ENCODE measurements at places on chromosomes 5 and 9. TPM values are rescaled to one million over a fixed set of nuclear protein-coding genes. Genes with fewer than 3 reads are reported as not detected.

COL23A1 gene
- total RNA-seq, result 5.5 TPM

CBY3 gene
- total RNA-seq, result not detected

DNA sequence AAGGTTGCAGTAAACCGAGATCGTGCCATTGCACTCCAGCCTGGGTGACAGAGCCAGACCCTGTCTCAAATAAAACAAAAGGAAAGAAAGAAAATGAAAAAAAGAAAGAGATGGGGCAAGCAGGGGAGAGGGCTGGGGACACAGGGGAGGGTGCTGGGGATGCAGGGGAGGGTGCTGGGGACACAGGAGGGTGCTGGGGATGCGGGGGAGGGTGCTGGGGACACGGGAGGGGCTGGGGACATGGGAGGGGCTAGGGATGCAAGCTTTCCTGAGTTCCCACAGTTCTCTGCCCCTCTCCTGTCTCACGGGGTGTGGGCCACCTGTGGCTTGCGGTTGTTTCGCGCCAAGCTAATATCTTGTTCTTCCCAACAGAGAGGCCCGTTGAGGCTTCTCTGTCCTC lies 7.2 kb downstream of the PDCD6 start:
- no peak for DNase-seq

PCDHGB6 gene
- total RNA-seq, result 6.1 TPM

GRCh38 chr9:737400-738120 lies 103.9 kb upstream of the DMRT1 start:
- DNase-seq, result no peak

PCDHGA1 gene
- 1.7 TPM for total RNA-seq

Measured in right cardiac atrium (tissue), 5 donors.